ENCODE measurements at places on chromosomes 16 and 17.
A peak's percentile ranks its signal among the peaks of the same experiment; 100 is the strongest.

- DNase-seq, result no peak
Measured at GRCh38 chr17:34527136-34527907, 52.1 kb upstream of the TMEM132E start.

GRCh38 chr16:65373097-65373496, 251.2 kb upstream of the CDH11 start:
- no peak for DNase-seq

DNA sequence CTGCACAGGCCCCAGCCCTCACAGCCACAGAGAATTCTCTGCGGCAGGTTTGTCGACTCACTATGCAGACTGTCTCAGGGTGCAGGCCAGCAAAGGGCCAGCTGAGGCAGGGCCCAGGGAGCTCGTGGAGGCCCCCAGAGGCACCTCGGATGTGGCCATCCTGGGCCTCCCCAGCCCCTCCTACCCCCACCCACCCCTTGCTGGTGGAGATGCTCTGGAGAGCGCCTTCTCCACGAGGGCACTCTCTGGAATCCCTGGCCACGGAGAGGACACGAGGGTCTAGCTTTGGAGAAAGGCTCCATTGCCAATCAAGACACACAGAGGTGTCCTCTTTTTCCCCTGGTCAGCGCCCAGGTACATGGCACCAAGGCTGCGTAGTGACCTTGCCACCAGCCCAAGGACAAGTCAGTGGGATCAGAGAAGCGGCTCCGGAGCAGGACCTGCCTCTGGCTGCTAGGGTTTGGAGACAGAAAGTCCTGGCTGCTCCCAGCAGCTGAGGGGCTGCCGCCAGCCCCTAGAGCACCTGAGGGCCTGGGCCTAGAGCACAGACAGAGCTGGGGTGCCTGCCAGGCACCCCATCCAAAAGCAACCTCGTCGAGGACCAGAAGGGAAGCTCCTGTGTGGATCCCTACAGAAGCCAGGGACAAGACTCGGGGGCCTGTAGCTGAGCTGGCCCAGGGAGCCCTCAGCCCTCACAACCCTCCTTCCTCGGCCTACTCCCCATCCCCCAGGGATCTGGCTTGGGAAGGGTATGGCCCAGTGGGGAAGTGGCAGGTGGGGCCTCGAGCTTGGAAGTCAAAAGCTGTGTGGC, 18.7 kb downstream of the ARL2BP start:
- peak; percentile 26 for DNase-seq

DNA sequence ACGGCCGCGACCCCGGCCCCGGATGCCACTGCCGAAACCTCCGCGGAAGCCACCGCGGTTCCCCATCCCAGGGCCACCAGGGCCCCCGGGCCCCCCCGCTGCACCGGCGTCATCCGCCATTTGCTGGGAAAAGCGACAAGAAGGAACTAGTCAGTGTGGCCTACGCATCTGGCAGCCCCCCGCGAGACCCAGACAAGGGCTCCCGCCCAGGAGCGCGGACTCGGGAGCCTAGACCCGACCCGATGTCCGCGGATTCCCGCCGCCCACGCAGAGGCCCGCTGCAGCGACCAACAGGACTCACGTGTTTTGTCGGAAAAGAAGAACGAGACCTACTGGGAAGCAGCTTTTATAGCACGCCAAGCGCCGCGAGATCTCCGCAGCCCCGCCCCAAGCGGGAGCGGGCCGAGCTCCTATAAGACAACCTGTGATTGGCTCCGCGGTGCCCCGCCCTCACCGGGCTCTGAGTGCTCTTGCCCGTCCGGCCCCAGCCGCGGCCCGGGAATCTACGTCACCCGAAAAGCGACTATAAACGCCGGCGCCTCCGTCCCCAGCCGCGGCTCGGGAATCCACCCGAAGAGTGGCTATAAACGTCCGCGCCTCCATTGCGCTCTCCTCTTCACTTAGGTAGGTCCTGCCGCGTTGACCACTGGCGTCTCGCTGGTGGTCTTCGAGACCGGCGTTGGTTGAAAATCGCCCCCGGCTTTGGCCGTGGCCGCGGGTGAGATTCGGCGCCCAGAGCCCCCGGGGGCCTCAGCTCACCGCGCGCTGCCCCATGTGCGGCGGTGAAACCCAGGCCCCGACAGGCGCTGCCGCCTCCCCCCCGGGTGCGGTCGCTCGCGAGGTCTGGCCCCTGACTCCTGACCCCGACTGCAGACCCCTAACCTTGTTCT, at the start of gene RPS2:
Gene RPS2, minus strand, starts transcription at position 321 of the 890 bp plus-strand sequence. Its CDS starts 201 bp downstream, at position 120.
- DNase-seq, result peak; percentile 99

DNA sequence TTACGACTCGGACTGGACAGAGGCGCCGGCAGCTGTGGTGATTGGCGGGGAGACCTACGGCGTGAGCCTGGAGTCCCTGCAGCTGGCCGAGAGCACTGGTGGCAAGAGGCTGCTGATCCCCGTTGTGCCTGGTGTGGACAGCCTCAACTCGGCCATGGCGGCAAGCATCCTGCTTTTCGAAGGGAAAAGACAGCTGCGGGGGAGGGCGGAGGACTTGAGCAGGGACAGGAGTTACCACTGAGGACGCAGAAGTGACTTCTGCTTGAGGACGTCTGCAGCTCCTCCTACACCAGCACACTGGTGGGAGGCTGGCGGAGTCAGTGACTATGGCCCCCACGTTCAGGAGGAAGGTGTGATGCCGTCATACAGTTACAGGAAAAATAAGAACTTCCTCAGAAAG, 9.7 kb downstream of the MRM3 start:
- no peak for DNase-seq

GRCh38 chr16:19883966-19884485, 622 bp downstream of the GPRC5B start:
- peak; percentile 42 for DNase-seq

GRCh38 chr17:60327134-60327900, 64.6 kb downstream of the USP32 start:
- no peak for DNase-seq

DNA sequence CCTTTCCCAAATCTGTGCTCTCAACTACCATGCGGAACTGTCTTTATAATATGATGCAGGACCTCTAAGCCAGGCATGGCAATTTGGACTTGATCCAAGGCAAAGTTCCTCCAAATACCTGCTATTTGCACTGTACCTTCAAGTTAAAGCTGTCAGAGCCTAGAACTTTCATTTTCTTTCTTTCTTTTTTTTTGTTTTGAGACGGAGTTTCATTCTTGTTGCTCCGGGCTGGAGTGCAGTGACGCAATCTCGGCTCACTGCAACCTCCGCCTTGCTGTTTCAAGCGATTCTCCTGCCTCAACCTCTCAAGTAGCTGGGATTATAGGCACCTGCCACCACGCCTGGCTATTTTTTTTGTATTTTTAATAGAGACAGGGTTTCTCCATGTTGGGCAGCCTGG, 51.7 kb downstream of the ARHGAP27 start:
- no peak for DNase-seq

- DNase-seq, result no peak
Measured at GRCh38 chr17:41561554-41561953, 10.3 kb downstream of the KRT9 start.

- no peak for DNase-seq
Measured at GRCh38 chr16:64654178-64654577, 467.7 kb downstream of the CDH11 start.

DNA sequence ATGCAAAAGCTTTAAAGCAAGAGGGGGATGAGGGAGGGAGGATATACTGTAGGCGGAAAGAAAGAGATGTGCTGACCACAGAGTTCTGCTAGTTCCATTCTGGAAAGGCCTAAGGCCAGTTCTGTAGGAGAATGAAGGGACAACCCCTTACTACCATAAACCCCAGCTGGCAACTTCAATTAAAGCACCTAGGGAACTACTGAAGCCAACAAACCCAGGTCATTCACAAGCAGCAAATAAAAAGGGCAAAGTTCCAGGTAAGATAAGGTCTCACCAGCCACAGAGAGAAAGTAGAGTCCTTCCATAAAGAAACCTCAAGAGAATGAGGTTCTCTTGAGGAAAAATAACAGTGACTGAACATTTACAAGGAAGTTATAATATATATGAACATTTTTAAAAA, 12.8 kb downstream of the TERF2 start:
- DNase-seq, result no peak

GRCh38 chr17:76369804-76370203, 14.6 kb upstream of the SPHK1 start:
- DNase-seq, result no peak

DNA sequence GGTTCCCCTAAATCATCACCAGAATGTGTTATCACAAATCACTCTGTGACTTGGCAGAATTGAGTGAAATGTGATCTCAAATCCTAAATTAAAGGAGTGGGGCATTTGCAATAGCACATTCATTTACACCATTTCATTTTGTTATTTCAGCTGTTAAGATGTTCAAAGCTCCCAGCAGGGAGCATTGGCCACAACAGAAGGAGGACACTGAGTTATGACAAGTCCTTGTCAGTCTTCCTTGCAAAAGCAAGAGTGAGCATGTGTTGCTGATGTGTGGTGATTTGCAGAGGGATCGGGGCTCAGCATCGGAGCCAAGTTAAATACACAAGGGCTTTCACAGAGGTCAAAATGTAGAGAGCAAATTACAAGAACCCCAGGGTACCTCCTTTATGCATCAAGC, 372.2 kb upstream of the CDH5 start:
- no peak for DNase-seq

GRCh38 chr16:65281586-65281985, 159.7 kb upstream of the CDH11 start:
- DNase-seq, result no peak

DNA sequence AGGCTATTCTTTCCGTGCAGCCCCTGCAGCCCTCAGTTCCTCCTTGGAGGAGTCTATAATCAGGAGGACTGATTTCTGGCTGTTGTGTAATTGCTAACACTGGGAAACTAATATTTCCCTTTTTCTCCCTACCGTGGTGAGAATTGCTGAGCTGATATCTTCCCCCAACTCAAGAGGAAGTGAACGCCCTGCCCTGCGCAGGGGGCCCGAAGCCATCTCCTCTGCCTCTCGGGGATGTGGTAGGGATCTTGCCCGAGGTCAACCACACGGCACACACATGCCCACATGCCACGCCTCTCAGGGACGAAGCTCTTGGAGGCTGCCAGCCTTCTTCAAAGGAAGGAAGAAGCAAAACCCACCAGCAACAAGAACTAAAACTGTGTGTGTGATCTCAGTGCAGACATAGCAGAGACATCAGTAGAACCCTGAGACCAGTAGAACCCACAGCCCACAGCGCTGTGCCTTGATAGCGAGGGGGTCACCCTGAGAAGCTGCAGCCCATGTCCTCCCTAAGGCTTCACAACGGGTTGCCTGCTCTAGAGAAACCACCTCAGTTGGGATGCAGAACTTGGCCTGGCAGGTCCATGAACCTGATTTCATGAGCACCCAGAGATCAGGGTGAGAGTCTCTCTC, 8.9 kb upstream of the ULK2 start:
- DNase-seq, result peak; percentile 47

DNA sequence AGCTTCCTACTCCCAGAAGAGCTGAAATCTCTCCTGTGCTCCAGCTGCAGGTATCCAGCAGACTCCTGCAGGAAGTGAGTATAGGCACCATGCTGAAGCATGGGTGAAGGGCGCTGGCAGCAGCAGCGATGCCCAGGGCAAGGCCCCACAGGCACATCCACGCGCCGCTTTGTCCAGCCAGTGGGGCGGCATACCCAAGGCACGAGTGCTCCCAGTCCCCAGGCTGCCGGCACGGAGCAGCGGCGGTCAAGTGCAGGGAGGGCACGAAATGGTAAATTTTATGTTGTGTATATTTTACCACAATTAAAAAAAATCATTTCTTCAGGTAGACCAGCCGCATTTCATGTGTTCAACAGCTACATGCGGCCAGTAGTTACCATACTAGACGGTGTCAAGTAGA, 73.1 kb downstream of the HIC1 start:
- DNase-seq, result no peak

DNA sequence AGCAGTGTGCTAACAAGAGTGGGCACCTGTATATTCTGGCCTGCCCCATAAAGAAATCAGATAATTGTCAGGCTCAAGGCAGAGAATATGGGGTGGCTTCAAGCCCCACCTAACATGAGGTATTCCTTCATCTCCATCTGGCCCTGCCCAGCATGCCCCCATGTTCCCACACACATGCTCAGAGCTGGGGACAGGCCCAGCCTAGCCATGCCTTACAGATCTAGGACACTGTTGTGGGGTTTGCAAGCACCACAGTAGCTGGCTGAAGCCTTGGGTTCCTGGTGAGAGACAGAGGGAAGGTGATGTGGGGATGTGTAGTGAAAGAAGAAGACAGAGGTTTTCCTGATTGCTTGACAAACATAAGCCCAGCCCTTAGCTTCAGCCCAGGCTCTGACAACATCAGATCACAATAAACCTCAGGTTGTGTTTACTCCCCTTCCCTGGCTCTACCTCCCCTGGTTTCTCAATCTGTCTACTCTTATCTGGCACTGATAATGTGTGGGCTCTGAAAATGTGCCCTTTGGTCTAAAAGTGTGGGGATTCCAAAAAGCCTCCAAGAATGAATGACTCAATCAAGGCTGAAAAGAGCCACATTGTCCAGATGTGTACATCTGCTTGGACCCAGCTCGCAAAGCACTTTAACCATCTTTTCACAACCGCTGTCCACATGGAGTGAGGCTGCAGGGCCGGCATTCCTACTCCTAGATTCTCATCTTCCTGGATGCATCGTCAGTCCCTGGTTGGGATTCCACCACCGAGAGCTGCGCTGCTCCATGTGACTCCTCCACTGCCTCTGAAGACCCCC, 34.4 kb downstream of the CDRT4 start:
- no peak for DNase-seq

DNA sequence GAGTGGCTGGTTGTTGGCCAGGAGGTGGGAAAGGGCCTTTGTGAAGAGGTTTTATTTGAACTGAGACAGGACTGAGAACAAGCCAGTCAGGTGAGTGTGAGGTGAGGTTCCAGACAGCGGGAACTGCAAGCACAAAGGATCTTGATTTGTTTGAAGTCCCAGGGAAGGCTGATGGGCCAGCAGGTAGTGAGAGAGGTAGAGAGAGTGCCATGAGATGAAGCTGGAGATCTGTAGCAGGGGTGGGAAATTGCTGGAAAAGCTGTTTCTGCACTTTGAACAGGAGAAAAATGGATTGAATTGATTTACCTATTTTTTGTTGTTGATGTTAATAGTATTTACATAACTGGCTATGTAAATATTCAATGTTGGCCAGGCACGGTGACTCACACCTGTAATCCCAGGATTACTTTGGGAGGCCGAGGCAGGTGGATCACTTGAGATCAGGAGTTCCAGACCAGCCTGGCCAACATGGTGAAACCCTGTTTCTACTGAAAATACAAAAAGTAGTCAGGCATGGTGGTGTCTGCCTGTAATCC, 7.7 kb upstream of the DCTPP1 start:
- no peak for DNase-seq

DNA sequence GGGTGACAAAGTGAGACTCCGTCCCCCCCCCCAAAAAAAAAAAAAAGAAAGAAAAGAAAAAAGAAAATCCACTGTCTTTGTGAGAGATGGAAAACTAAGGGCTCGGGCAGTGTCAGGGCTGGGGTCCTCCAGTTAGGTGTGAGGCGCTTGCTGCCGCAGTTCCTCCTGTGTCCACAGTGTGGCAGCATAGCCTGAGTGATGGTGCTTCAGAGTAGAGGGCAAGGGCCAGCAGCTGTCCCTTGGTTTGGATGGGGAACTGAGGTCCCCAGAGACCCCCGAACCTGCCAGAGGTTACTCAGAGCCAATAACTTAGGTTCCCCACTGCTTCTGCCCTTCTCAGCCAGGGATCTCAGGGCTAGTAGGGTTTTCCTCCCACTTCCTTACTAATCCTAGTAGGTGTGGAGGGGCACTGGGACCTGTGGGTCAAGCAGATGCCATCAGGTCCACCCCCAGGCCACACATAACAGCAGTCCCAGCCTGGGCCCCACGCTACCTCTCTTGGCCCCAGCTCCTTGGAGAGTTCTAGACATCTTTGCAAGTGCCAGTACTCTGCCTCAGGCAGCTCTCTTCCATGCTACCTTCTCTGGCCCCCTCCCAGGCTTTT, 7.9 kb upstream of the LLGL1 start:
- DNase-seq, result peak; percentile 83

GRCh38 chr17:47801176-47801765, 20.3 kb downstream of the OSBPL7 start:
- no peak for DNase-seq

GRCh38 chr17:42937712-42938596, 26.3 kb downstream of the AARSD1 start:
- DNase-seq, result peak; percentile 42
